HCT116 (cell line): ENCODE measurements at places on chromosomes 6 and 20.

GRCh38 chr20:56289652-56290051 lies 41.1 kb downstream of the MC3R start:
- no peak for DNase-seq

GRCh38 chr6:159080217-159080976 lies 35.6 kb upstream of the TAGAP start:
- no peak for DNase-seq

DNA sequence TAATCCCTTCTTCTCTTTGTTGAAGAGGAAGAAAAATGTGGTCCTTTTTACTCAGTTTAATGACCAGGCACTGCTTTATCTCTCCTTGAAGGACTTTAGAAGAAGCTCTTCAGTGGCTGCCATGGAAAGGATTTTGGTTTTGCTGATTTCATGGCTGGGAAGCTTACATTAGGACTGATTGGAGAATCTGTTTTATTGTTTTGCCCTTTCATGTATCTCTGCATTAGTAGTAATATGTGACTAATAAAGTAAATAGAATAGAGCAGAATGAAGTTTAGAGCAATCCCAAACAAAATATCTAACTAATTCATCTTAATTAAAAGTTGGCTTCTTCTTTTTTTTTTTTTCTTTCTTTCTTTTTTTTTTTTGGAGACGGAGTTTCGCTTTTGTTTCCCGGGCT lies 502.9 kb downstream of the HAO1 start:
- DNase-seq = no peak

- DNase-seq = no peak
Observed at GRCh38 chr20:46344488-46345162, 36.3 kb upstream of the CDH22 start.
